Kasumi-1 (cell line): ENCODE measurements at places on chromosomes 1 and 21.

GRCh38 chr1:119946724-119947123, 50.4 kb upstream of the ADAM30 start:
- no peak for DNase-seq

DNA sequence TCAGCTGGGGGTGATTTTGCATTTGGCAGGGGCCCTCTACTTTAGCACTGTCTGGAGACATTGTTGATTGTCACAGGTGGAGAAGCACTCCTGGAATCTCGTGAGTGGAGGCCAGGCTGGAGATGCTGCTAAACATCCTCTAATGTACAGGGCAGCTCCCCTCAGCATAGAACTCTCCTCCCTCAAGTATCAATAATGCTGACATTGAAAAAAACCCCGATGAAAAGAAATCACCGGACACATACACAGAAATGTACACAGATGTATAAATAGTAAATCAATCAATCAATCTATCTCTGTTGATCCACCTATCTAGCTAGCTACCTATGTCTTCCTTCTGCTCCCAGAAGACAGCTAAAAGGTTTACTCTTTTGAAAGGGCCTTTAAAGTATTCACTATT, 89.4 kb upstream of the KCNJ15 start:
- DNase-seq: no peak

GRCh38 chr1:8448911-8449661, 131.2 kb downstream of the SLC45A1 start:
- DNase-seq: no peak

GRCh38 chr1:8689431-8690252, 127.8 kb downstream of the RERE start:
- DNase-seq: no peak

- no peak for DNase-seq
These were observed 108.1 kb upstream of the EDN2 start for GRCh38 chr1:41592451-41593125.
